ENCODE measurements at places on chromosomes 1 and 21. TPM values are rescaled to one million over a fixed set of nuclear protein-coding genes. Genes with fewer than 3 reads are reported as not detected.

GRCh38 chr21:44475266-44475845 is 20.0 kb downstream of the LRRC3 start:
- DNase-seq = no peak
- no peaks in the 10 kb centered on the region for H3K4me1 ChIP-seq
- no peaks in the 10 kb centered on the region for H3K36me3 ChIP-seq

DNA sequence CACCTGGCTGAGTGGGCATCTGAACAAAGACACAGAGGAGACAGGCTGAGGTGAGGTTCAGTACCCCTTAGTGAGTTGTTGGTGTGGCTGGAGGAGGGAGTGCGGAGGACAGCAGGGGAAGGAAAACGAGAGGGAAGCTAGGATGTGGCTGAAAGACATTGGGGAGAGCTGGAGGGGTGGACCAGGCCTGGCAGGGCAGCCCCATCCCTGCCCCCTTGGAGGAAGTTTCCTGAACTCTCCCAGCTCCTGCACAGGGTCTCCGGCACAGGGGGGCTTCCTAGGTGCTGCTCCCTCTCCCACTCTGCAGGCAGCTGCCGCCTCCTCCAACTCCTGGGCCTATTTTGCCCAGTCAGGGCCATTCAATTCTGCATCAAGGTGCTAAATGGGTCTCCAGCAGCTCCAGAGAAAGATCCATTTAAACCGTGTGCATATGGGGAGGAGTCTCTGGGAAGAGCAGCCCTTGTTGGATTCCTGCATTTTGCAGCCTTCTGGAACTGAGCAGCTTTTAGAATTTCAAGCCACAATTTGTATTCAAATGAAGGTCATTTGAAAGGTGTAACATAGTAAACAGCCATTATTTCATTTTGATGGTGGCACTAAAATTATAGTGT is 193.9 kb downstream of the CAMTA1 start:
- H3K27me3 ChIP-seq = peaks cover 48% of the 10 kb centered on the region
- H3K4me1 ChIP-seq = no peaks in the 10 kb centered on the region
- H3K36me3 ChIP-seq = no peaks in the 10 kb centered on the region
- no peak overlapping the region for H3K27ac ChIP-seq
- DNase-seq = no peak
- no peak overlapping the region for H3K4me3 ChIP-seq

The TLR5 gene
- not detected for total RNA-seq

DNA sequence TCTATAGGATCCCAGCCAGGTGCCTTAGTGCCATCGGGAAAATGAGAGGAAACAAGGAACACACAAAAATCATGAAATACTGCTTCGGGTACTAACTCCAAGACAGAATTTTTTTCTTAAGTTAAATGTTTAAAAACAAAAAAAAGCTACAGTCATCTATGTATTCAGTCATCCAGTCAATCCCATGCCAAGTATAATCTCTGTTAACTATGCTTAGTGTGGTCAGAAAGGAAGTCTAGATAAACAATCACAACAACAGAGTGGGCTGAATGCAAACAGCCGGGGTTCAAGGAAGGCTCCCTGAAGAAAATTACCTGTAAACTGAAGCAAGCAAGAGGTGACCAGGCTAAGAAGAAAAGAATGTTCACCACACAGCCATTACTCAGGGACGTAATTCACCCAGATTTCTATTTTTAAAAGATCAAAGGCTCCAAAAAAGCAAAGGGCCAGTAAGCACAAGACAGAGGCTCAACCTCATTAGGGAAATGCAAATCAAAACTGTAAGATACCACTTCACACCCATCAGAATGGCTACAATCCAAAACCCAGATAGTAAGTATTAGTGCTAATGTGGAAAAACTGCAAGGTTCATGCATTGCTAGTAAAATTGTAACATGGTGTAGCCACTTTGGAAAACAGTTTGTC is 53.0 kb downstream of the RERE start:
- no peaks in the 10 kb centered on the region for H3K27me3 ChIP-seq
- no peaks in the 10 kb centered on the region for H3K36me3 ChIP-seq
- H3K4me1 ChIP-seq = peaks cover 8% of the 10 kb centered on the region

GRCh38 chr1:201740086-201740541 is 88.8 kb upstream of the IPO9 start:
- DNase-seq = no peak
- H3K4me3 ChIP-seq = peak overlapping the region; percentile 86
- peak overlapping the region; percentile 79 for H3K27ac ChIP-seq
- peaks cover under 1% of the 10 kb centered on the region for H3K36me3 ChIP-seq
- peaks cover 9% of the 10 kb centered on the region for H3K27me3 ChIP-seq

DNA sequence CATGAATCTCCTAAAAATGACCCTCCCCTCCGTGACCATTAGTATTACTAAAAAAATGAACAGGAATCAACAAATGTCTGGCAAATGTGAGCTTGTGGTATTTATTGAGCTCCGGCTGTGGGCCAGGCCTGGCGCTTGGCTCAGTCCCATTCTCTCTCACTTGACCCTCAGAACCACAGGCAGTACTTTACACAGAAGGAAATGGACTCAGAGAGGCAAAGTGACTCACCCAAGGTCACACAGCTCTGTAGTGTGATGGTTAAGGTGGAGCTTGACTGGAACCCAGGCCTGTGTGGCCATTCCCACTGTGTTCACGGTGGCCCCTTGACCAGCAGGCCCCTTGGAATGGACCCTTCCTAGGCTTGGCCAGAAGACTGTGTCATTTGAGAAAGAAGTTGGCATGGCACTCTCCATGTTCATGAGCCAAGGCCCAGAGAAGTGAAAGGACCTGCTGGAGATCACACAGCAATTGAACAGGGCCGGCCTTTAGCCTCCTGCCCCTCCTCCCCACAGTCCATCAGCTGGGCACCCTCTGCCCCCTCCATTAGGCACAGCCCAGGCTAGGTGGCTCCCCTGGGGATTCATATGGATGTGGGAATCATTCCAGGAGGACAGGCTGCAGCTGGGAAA is 32.1 kb downstream of the FAM151A start:
- H3K4me1 ChIP-seq = peaks cover 6% of the 10 kb centered on the region
- no peaks in the 10 kb centered on the region for H3K27me3 ChIP-seq
- H3K4me3 ChIP-seq = no peak overlapping the region
- H3K36me3 ChIP-seq = no peaks in the 10 kb centered on the region

GRCh38 chr1:223825767-223826748 is 19.7 kb downstream of the TP53BP2 start:
- no peaks in the 10 kb centered on the region for H3K27me3 ChIP-seq
- H3K36me3 ChIP-seq = peaks cover 6% of the 10 kb centered on the region
- no peak overlapping the region for H3K27ac ChIP-seq
- H3K4me1 ChIP-seq = peaks cover 49% of the 10 kb centered on the region

- H3K27me3 ChIP-seq = peaks cover 25% of the 10 kb centered on the region
- H3K4me1 ChIP-seq = no peaks in the 10 kb centered on the region
- DNase-seq = no peak
- H3K36me3 ChIP-seq = no peaks in the 10 kb centered on the region
- no peak overlapping the region for H3K27ac ChIP-seq
Measured at GRCh38 chr1:1937061-1937460, 18.0 kb upstream of the TMEM52 start.

DNA sequence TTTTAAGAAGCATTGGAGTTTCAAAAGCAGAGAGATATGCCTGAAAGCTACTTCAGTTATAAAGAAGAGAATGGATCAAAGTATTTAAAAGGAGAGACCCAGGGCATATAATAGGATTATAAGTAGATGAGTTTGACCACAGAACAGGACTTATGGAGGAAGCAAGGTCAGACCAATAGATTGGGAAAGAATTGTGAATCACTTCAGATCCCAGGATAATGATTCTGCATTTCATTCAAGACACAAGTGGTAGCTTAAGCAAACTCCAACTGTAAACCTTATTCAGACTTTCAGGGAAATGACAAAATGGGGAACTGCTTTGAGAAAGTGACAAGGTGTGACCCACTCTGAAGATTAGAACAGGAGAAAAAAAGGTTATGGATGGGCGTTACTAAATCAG is 18.9 kb upstream of the OR10J5 start:
- no peak overlapping the region for H3K4me3 ChIP-seq
- H3K36me3 ChIP-seq = peaks cover 9% of the 10 kb centered on the region
- H3K27me3 ChIP-seq = no peaks in the 10 kb centered on the region
- peaks cover 21% of the 10 kb centered on the region for H3K4me1 ChIP-seq

DNA sequence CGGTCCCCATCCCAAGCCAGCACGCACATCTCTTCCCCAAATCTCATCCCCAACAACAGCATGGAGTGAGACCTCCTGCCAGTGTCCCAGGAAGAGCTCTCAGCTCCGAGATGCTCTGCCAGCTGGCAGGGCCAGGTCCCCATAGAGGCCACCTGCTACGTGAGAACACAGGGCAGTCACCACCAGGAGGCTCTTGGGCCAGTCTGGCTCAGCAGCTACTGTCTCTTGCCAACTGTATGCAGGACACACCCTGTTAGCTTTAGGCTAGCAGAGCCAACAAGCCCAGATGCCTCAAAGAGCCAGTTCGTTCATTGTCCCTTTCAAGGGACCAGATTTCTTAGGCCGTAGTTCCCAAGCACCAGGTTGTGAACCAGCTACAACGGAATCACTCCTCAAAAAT is 36.9 kb downstream of the FBXO2 start:
- H3K27me3 ChIP-seq = peaks cover 43% of the 10 kb centered on the region
- H3K4me3 ChIP-seq = no peak overlapping the region
- no peak overlapping the region for H3K27ac ChIP-seq
- no peaks in the 10 kb centered on the region for H3K36me3 ChIP-seq
- DNase-seq = no peak

DNA sequence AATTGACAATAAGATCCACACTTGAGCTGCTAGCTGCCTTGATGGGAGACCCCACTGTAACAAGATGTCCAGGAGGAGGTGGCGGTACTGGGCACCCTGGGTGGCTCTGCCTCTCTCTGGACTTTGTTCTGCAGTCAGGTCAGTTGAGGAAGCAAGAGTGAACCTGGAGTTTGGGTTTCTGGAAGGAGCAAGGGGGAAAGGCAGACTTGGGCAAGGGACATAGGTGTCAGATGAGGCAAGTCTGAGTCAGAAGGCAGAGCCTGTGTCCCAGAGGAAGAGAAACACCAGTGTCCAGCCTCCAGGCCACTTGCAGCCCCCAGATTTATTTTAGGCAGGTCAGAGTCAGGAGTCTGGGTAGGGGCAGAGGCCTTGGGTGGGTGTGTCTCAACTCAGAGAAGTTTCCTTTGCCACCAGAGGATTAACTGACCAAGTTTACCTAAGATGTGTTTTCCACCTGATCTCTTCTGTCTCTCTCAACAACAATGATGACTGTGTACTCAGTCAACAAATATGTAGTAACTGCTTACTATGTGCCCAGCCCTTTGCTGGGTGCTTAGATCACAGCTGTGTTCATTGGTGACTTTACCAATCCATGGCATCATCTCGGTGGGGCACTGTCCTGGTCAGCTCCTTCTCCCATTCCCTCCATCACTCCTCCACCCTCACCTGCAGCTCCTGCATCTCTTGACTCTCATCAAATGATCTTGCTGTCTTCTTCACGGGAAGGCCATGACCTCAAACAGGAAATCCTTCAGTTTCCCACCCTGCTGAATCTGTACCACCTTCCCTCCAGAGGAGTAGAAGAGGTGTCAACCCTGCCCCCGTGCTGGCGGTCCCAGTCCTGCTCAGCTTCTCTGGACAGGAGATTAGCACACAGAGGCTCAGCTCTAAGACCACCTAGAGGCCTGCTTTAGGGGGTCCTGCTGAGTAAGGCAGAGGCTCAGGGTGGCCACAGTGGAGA is 36.6 kb downstream of the ELF3 start:
- no peak overlapping the region for H3K27ac ChIP-seq
- H3K4me1 ChIP-seq = peaks cover 14% of the 10 kb centered on the region
- peaks cover 29% of the 10 kb centered on the region for H3K27me3 ChIP-seq
- H3K4me3 ChIP-seq = no peak overlapping the region

The CLCA4 gene
- total RNA-seq = not detected

DNA sequence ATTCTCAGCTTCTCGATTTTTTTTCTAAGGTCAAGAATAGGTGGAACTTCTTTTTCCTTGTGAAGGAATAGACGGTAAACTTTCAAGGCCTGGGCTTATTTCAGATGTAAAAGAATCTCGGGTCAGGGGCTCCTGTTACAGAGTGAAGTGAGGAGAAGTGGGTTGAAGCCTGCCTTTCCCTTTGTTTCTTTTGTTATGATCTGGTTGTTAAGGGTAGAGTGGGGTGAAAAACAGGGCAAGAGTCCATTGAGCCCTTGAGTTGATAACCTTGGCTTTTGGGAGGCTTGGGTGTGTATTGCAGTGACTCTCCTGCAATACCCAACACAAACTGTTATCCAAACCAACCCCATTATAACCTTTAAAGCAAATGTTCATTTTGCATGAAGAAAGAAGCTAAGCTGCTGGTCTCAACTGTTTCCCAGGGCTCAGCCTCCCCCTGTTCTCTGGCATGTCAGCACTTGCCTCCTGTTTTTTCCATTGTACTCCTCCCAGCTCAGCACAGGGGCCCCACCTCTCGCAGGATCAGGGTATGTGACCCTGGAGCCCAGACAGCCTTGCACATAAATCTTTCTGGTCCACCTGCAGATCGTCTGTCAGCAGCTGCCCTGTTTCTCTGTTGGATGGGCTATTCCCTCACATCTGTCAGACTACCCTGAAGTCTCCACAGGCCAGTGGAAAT is 102.4 kb downstream of the CACHD1 start:
- no peak for DNase-seq
- H3K27me3 ChIP-seq = no peaks in the 10 kb centered on the region
- peaks cover 22% of the 10 kb centered on the region for H3K4me1 ChIP-seq
- no peaks in the 10 kb centered on the region for H3K36me3 ChIP-seq
- no peak overlapping the region for H3K27ac ChIP-seq

The CELA3B gene
- not detected for total RNA-seq

DNA sequence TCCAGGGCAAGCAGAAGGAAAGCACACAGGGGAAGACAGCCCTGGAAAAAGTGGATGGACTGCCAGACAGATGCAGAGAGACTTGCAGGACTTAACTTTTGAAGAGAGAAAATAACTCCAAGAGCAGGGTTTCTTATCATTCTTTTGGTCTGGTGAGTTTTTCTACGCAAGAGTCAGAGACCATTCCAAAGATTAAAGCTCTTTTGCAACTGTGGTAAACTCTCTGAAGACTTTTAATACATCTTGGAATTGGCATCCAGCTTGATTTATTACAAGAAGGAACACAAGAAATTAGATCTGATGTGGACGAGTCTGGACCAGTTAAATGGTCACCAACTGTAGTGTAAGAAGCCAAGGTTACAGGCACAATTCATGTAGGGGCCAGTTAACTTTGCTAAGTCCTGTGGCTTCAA is 153.4 kb downstream of the SIPA1L2 start:
- DNase-seq = no peak
- H3K36me3 ChIP-seq = no peaks in the 10 kb centered on the region
- H3K4me1 ChIP-seq = no peaks in the 10 kb centered on the region
- no peak overlapping the region for H3K4me3 ChIP-seq
- H3K27me3 ChIP-seq = no peaks in the 10 kb centered on the region

GRCh38 chr21:24367936-24368335 is 1239.3 kb downstream of the MRPL39 start:
- no peaks in the 10 kb centered on the region for H3K4me1 ChIP-seq
- no peaks in the 10 kb centered on the region for H3K27me3 ChIP-seq
- no peaks in the 10 kb centered on the region for H3K36me3 ChIP-seq
- H3K27ac ChIP-seq = no peak overlapping the region

The HLX gene
- 13.5 TPM for total RNA-seq

- no peak for DNase-seq
- no peak overlapping the region for H3K27ac ChIP-seq
- H3K27me3 ChIP-seq = peaks cover 4% of the 10 kb centered on the region
Measured at GRCh38 chr1:5151511-5151910, 497.1 kb downstream of the AJAP1 start.

GRCh38 chr1:48450505-48450904 is 21.5 kb downstream of the SPATA6 start:
- H3K27ac ChIP-seq = no peak overlapping the region
- no peak for DNase-seq
- no peak overlapping the region for H3K4me3 ChIP-seq
- no peaks in the 10 kb centered on the region for H3K4me1 ChIP-seq

The AADACL4 gene
- total RNA-seq = not detected

The CFHR1 gene
- not detected for total RNA-seq

GRCh38 chr1:243921111-243921510 is 71.1 kb upstream of the AKT3 start:
- H3K27ac ChIP-seq = no peak overlapping the region
- peaks cover 60% of the 10 kb centered on the region for H3K4me1 ChIP-seq
- peaks cover 5% of the 10 kb centered on the region for H3K36me3 ChIP-seq
- H3K27me3 ChIP-seq = no peaks in the 10 kb centered on the region
- H3K4me3 ChIP-seq = no peak overlapping the region

The KRTAP7-1 gene
- total RNA-seq = not detected

Data from HFFc6 (cell line).